NCI-H1417 (cell line): ENCODE measurements at places on chromosomes 7 and 10.
A peak's percentile ranks its signal among the peaks of the same experiment; 100 is the strongest.

DNA sequence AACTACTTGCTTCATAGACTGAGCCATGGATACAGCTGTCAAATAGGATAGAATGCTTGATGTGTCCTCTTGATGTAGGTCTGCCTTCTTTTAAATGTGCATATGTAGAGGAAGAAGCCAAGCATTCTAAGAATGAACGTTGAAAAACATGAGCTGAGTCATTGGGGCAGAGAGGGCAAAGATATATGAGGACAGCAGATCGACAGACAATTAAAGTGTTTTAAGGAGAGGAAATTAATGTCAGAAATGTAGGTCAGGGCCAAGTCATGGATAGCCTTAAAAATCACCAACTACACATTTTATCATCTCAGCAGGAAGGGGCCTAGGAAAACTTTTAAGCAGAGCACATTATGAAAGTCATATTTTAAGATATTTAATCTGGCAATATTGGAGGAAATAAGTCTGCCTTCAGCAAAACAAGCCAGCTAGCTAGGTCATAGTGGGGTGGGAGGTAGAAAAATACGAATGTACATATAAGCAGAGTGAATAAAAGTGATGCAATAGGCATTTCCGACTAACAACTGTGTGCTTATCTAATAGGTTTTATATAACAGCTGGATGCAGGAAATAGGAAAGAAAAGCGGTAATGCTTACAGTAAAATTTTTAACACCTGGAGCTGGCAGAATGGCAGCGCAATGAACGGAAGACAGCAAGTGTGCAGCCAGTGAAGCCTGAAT lies 638.3 kb upstream of the TPK1 start:
- no peak for DNase-seq

- DNase-seq, result peak; percentile 84
Observed at GRCh38 chr7:157795643-157796042, 458.8 kb downstream of the DNAJB6 start.

- no peak for DNase-seq
Observed at GRCh38 chr7:131057794-131058070, 269.9 kb upstream of the MKLN1 start.

DNA sequence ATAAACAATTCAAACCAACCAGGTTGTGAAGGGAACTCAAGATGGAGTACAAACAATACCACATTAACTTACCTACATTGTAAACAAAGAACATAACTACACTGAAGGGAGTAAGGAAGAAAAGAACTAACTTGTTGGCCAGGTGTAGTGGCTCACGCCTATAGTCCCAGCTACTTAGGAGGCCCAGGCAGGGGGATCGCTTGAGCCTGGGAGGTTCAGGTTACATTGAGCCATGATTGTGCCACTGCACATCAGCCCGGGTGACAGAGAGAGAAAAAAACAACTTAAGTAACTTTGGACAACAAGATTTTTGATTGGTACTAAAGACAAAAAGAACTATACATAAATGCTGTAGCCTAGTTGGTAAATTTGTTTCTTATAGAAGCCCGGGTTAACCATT lies 68.8 kb downstream of the TRIL start:
- DNase-seq, result no peak

- no peak for DNase-seq
Observed at GRCh38 chr7:47937711-47938573, 10.3 kb downstream of the PKD1L1 start.

- DNase-seq, result no peak
Observed at GRCh38 chr7:157024716-157025115, 14.3 kb upstream of the MNX1 start.

GRCh38 chr10:57247271-57247670 lies 886.2 kb upstream of the ZWINT start:
- no peak for DNase-seq

- no peak for DNase-seq
Observed at GRCh38 chr10:32149252-32149955, 93.2 kb upstream of the KIF5B start.

GRCh38 chr10:78715435-78715834 lies 353.3 kb upstream of the ZMIZ1 start:
- DNase-seq, result peak; percentile 13

DNA sequence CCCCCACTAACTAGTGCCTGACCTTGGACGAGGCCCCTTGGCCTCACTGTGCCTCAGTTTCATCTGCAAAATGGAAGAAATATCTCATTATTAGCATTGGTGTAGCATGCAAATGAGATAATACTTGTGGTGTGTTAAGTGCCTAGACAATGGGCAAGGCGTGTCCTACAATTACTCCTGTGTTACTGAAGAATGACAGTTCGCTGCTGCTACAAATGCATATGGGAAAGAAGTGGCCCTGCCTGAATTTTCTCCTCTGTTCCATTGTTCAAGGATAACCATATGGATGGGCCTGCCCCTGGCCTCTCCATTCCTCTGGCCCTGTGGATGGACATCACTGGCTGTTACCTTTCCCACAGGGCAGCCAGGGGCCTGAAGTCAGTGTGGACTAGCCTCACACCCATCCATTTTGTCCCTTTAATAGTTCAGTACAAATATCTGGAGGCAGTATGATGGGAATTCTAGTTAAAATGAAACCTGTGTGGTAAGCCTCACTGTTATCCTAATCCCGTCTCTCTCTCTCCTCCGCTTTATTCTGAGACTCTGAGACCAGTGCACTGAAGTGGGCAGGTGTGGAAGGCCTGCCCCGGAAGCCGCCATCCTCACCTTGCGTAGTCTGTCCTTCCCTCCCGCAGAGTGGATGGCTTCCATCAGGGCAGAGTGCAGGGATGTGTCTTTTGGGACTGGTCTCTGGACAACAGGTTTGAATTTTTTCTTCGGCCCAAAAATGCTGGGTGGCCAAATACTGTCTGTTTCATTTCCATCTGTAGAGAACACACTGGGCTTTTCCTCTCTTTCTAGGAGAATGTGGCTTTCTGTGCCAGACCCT lies 244.6 kb upstream of the GRB10 start:
- DNase-seq, result no peak
